ENCODE measurements at places on chromosomes 6 and 20.

DNA sequence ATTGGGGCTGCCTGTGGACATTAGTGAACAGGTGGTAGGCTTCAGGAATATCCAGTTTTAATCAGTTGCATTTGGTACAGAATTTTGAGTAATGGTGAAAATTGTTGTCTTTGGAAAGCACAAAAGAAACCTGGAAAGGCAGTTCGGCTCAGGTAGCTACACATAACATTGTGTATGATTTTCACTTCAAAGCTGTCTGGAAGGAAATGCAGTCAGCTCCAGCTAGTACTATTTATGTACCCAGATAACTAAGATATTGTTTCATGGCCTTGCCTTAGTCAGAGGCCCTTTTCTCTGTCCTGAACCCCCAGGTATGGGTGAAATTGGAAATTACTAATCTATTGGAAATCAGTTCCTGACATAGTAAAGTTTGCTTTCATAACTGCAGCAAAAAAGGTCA is 195.6 kb upstream of the UST start:
- no peak for DNase-seq

GRCh38 chr6:41257369-41258195 is 28.9 kb downstream of the TREM1 start:
- DNase-seq: peak; percentile 87

GRCh38 chr6:142009647-142010046 is 123.1 kb upstream of the GJE1 start:
- no peak for DNase-seq

- DNase-seq: no peak
Measured at GRCh38 chr20:50136822-50137599, 16.5 kb downstream of the PEDS1 start.

- DNase-seq: no peak
Measured at GRCh38 chr6:160131636-160132296, 10.2 kb downstream of the SLC22A1 start.

DNA sequence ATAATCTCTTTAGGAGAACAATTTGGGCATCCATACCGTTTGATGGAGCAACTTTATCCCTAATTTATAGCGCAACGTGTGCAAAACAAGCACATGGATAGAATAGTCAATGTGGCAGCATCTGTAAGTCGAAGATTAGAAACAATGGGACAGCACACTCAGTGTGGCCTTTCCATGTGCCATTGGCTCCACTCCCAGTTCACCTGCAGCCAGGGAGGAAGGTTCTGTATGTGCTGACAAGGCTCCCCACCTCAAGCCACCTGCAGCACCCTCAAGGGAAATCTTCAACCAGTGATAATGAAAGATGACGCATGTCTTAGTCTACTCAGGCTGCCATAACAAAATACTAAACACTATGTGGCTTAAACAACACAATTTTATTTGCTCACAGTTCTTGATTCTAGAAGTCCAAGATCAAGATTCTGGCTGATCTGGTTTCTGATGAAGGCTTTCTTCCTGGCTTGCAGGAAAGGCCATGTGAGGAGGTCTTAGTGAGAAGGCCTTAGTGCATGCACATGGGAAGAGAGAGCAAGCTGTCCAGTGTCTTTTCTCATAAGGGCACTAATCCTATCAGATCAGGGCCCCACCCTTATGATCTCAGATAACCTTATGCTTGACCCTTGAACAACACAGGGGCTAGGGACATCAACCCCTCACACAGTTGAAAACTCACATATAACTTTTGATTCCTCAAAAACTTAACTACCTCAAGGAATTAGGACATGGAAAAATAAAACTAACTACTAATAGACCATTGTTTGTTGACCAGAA is 34.9 kb upstream of the SHLD1 start:
- DNase-seq: no peak

GRCh38 chr6:87558446-87558845 is 31.3 kb downstream of the RARS2 start:
- no peak for DNase-seq

GRCh38 chr20:47146686-47147085 is 209.8 kb downstream of the ZMYND8 start:
- no peak for DNase-seq

DNA sequence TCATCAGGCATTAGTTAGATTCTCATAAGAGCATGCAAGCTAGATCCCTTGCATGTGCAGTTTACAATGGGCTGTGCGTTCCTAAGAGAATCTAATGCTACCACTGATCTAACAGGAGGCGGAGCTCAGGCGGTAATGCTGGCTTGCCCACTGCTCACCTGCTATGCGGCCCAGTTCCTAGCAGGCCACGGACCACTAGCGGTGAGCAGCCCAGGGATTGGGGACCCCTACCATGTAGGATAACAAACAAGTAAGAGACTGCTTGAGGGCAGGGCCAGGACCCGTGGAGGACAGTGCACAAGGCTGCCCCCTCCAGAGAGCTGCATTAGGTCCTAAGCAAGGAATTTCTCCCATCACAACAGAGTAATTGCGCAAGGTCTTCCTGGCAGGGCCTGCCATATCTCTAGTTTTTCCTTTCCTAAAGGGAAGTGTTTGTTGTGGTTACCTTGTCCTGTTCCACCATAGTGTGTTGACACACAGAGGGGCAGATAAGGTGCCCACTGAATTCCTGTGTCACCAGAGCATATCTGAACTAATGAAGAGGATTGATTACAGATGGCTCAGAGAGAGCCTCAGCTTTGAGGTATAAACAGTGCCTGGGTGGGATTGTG is 58.0 kb downstream of the PACRG start:
- no peak for DNase-seq

GRCh38 chr6:140090871-140091270 is 716.4 kb upstream of the CITED2 start:
- no peak for DNase-seq

GRCh38 chr6:138654715-138655634 is 118.6 kb upstream of the CCDC28A start:
- DNase-seq: no peak

GRCh38 chr20:4811661-4812181 is 90.0 kb downstream of the PRND start:
- DNase-seq: peak; percentile 60

GRCh38 chr6:163408352-163408991 is 6.0 kb upstream of the QKI start:
- no peak for DNase-seq

DNA sequence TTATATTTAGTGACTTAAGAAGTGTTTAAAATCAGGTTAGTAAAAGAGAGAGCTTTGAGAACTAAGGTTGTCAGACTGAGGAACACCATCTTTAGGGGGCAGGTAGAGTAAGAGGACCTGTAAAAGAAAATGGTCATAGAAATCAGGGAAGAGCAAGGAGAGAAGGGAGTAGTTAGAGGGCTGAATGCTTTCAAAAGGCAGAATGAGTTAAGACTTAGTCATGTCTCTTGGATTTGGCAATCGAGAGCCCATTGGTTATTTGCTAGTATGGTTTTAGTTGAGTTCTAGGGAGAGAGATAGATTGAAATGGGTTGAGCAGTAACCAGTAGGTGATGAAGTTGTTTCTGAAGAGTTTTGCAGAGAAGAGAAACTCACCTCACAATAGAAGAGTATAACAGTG is 51.1 kb downstream of the RALGAPB start:
- no peak for DNase-seq

GRCh38 chr6:67680297-67680932 is 954.7 kb upstream of the ADGRB3 start:
- no peak for DNase-seq

- DNase-seq: no peak
Measured at GRCh38 chr6:100809346-100809745, 71.8 kb downstream of the ASCC3 start.

- DNase-seq: no peak
Measured at GRCh38 chr20:35648836-35649235, 15.9 kb downstream of the CPNE1 start.

- DNase-seq: peak; percentile 53
Measured at GRCh38 chr6:12605888-12606345, 110.7 kb upstream of the PHACTR1 start.

- DNase-seq: no peak
Measured at GRCh38 chr6:14025160-14025559, 92.4 kb upstream of the CD83 start.

DNA sequence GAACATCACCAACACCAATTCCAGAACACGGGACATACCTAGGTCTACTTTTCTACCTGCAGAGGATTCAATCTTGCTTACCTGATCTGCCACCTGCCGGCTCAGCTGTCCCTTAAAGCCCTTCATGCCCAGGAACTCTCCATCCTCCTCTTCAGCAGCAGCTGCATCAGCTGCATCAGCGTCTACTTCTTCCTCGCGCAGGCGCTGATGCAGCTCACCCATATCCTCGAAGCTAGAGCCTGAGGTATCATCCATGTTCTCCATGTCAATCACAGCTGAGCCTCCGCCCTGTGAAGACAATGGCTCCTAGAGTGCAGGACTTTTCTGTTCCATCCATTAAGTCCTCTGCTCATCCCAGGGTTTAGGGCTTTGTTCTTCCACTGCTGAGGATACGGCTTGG is 918 bp downstream of the YIPF3 start:
- DNase-seq: no peak

DNA sequence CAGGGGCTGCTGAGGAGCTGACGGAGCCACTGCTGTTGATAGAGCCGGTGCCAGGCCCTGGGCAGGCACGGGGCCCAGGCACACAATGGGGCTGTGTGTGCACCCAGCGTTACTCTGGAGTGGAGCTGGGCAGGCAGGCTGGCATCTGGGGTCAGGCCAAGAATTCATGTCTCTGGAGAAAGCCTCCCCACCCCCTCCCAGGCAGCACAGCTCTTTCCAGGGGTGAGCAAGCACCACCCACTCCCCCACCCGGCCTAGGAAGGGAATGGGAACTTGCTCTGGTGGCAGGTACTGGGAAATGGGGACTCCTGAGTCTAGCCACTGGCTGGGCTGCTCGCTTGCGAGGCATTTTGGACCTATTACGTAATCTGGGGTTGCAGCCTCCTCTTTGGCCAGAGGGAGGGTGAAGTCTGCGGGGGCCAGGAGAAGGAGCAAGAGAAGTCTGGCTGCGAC is 22.7 kb downstream of the TFEB start:
- DNase-seq: peak; percentile 92

DNA sequence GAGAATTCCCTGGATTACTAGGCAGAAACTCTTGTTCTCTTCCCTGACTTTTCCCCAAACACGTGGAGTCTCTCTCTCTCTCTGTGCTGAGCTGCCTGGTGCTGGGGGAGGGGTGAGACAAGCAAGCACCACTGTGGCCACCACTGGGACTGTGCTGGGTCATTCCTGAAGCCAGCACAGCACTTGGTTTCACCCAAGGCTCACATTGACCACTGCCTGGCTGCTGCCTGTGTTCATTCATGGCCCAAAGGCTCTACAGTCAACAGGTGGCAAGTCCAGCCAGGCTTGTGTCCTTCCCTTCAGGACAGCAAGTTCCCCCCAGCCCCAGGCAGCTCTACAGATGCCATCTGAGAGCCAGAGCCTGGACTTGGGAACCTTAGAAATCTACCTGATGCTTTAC is 92.2 kb downstream of the CTNNBL1 start:
- no peak for DNase-seq

DNA sequence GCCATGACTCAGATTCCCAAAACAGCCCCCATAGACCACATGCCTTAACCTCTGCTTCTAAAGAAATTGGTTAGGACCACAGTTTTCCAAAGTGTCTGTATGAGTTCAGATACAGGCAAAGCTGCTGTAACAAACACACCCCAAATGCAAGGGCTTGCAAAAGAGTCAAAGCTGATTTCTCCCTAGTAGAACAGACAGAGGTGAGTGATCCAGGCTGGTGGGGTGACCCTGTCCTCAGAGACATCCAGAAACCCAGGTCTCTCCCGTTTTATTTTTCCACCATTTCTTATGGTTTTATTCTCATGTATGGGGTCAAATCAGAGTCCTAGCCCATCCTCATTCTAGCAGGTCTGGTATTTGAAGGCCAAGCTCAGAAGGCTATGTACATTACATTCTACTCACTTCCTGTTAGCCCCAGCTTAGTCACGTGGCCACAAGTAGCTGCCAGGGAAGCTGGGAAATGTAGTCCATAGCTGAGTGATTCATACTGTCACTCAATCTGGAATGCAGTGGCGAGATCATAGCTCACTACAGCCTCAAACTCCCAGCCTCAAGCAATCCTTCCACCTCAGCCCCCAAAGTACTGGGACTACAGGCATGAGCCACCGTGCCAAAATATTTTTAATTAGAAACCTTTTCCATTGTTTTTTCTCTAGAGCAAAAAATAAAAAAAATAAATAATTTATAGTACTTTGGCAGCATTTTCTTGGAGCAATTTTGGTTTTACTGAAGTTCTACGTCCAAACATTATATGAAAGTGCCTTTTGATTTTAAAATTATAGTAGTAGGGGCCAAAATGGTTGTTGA is 175.2 kb downstream of the ZMYND8 start:
- DNase-seq: peak; percentile 40

DNA sequence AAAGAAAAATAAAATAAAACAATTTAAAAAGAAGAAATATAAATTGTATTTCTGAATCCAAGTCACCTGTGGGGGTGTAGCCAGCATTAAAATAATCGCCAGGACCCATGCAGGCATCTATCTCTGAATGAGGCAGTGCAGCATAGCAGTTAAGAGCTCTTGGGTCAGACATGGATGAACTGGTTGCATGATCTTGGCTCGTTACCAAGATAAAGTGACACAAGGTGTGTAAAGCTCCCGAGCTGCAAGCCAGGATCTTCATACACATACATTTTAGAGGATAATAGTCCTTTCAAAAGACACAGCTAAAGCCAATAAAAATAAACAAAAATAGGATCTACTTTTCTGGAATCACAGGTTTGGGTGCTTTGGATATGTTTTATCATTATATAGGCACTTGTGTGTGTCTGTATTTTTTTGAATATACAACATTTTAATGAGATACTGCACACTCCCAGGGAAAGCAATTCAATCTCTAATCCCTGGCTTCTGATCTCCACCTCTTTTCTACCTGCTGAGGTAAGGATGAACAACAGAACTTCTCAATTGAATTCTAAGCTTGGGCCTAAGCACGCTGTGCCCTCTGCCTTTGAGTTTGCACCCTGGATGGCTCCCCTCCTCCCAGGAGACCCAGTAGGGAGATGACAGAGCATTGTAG is 8.9 kb downstream of the TRIM10 start:
- no peak for DNase-seq

DNA sequence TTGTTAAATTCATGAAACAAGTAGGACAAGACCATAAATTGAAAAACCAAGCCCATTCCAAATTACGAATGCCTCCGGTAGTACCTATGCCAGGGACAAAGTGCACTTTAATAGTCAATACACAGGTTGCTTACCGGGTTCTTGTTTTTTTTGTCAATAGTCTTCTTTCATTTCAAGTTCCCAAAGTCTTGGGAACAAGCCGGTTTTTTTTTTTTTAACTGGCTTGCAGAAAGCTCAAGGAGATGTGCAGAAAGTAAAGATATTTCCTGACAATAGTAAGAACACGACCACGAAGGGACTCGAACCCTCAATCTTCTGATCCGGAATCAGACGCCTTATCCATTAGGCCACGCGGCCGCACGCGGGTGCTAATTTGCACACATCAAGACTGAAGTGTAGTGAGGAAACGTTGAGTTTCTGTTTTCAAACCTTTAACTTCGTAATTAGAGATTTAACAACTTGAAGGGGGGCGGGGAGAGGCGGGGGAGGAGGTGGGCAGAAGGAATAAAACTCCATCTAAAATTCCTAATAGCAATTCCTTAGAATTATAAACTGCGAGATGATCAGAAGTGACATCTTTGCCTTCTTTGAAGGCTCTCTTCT is 181.0 kb downstream of the TRIM27 start:
- no peak for DNase-seq

GRCh38 chr20:20518263-20518662 is 150.4 kb downstream of the INSM1 start:
- DNase-seq: no peak

GRCh38 chr6:106380407-106380806 is 19.9 kb downstream of the CRYBG1 start:
- DNase-seq: no peak
